ENCODE measurements at places on chromosomes 7 and 10. TPM values are rescaled to one million over a fixed set of nuclear protein-coding genes. Genes with fewer than 3 reads are reported as not detected.

DNA sequence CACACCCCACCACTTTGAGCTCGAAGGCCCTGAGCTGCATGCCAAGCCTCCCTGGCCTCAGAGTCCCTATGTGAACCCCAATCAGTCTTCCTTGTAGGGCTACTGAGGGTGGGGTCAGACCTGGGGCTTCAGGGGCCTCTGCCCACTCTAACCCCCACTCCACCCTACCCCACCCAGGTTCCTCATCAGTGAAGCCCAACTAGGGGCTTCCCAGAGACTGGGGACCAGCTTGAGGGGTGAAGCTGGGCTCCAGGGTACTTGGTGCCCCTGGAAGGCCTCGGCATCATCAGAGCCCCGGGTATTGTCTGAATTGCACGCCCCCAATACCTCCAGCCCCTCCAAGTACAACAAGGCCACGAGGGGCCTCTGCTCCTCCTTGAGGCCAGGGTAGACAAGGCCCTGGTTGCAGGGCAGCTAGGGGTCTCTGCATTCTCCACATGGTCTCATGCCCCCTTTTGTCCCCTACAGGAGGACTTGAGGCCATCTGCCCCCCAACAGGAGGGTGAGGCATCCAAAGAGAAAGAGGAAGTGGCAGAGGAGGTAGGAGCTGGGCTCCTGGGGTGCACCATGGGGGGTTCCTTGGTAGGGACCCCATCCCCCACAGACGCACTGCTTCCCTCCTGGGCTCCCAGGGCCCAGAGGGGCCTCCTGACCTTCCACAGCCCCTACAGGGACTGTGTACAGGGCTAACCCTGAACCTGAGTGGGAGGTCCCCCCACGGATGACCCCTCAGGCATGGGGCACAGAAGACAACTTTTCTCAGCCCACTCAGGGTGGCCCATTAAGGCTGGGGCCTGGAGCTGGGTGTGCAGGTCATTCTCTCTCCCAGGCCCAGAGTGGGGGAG lies 4.0 kb downstream of the SNCG start:
- DNase-seq, result no peak

DNA sequence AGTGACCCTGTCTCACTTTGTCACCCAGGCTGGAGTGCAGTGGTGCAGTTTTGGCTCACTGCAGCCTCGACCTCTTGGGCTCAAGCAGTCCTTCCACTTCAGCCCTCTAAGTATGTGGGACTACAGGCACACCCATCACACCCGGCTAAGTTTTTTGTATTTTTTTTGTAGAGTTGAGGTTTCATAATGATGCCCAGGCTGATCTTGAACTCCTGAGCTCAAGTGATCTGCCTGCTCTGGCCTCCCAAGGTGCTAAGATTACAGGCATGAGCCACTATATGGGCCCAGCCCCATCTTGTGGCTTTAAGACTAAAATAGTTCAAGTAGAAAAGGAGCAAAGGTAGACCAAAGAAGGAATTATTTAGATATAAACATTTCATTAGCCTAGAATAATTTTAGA lies 65.5 kb downstream of the MLLT10 start:
- no peak for DNase-seq

DNA sequence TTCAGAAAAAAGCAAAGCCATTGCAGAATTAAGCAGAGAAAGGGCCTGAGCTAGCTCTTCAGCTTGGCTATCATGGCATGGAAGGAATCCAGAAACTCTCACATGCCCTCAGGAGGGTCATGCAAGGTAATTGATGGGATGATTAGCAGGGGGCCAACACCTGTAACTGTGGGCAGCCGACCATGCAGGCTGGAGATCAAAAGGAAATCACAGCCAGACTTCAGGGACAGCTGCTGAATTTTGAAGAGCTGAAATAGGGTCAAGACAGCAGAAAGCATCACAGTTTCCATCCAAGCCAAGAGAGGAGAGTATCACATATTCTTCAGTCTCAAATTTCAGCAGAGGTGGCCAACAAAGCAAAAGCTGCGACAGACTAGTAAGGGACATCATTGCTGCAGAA lies 239.6 kb upstream of the STEAP1 start:
- DNase-seq, result no peak

- DNase-seq, result peak; percentile 53
These were observed 32.1 kb downstream of the EN2 start for GRCh38 chr7:155489862-155490696.

YKT6 gene
- 232 TPM for total RNA-seq

DNA sequence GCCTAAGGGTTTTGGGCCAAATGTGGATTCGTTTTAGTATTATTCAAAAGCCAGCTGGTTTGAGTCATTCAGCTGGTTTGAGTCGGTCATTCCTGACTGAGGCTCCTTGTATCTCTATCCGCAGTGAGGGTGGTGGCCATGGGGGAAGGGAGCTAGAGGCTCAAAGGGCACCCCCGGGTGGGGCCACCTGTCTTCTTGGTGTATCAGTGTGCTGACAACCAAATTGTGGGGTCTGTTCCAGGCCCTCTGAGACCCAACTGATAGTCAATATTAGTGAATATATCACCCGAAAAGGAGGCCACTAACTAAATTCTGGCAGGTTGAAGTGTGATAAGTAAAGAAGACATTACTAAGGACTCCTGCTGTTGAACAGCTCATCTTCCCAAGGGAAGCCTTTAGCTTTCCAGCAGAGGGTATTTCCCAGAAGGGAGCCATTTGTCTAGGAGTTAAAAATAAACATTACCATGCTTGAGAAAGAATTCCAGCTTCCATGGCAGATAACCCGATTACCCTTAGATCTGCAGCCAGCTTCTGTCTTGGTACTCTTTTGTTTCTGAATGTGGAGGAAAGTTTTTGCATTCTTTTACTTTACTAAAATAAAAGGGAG lies 29.9 kb upstream of the DDX50 start:
- DNase-seq, result peak; percentile 59
